Activated CD4-positive, alpha-beta T cell treated with anti-CD3 and anti-CD28 coated beads for 36 hours (primary cell): ENCODE measurements at places on chromosomes 1 and 21. TPM values are rescaled to one million over a fixed set of nuclear protein-coding genes. Genes with fewer than 3 reads are reported as not detected.

GRCh38 chr1:39657923-39658485, 13.9 kb downstream of the NT5C1A start:
- H3K27me3 ChIP-seq: peaks cover 3% of the 10 kb centered on the region
- H3K27ac ChIP-seq: no peak overlapping the region
- DNase-seq: peak; percentile 87
- no peak overlapping the region for H3K4me3 ChIP-seq

DNA sequence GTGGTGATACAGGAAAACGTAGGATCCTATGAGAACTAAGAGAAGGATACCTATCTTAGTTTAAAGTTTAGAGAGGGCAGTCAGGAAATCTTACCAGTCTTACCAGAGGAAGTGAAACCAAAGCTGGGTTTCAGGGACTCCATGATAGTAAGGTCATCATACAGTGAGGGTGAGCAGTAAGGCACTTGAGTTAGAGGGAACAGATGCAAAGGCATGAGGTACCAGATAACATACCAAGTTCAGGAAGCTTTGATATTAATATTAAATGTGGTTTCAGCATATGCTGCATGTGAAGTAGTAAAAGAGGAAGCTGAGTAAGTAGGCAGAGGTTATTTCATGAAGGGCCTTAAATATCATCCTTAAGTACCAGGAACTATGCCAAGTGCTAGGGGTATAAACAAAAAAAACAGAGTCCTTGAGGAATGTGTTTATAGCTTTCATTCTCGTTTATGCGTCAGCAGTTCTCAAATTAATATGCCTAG, 16.9 kb downstream of the ATG4C start:
- peaks cover 7% of the 10 kb centered on the region for H3K36me3 ChIP-seq
- peaks cover 13% of the 10 kb centered on the region for H3K4me1 ChIP-seq
- no peak overlapping the region for H3K4me3 ChIP-seq
- DNase-seq: no peak

- H3K4me3 ChIP-seq: no peak overlapping the region
- no peak overlapping the region for H3K27ac ChIP-seq
- H3K27me3 ChIP-seq: peaks cover 11% of the 10 kb centered on the region
- no peaks in the 10 kb centered on the region for H3K4me1 ChIP-seq
- no peaks in the 10 kb centered on the region for H3K36me3 ChIP-seq
Observed at GRCh38 chr1:230291731-230292620, 134.2 kb downstream of the PGBD5 start.

DNA sequence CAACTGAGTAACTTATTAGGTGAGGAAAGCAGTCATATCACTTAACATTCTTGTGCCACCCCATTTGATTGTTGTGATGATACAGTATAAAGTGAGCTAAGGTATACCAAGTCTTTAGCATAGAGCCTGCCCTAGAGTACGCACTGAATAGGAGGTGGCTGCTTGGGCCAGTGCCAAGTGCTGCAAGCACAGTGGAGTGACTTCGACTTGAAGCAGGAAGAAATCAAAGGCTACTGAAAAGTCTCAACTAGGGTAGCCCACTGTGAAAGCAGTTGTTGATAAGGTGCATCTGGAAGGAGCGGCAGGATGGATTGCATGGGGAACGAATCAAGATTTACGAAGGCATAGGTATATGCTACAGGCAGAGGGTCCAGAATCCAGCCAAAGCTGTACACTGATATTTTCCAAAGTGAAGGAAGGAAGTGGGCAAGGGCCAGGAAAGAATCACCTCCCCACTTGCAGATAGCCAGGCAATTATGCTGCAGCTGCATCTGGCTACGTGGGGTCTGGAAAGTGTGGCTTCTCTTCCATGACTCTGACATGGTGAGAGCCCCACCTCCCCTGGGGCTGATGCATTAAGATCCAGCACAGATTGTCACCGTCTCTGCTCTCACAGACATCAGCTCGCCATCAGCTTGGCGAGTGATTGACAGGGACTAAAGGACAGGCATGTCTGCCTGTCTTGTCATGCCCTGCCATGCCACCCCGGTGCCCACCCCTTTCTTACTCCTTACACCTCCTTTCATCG, 287.0 kb upstream of the PLXNA2 start:
- H3K4me3 ChIP-seq: no peak overlapping the region
- DNase-seq: no peak
- H3K36me3 ChIP-seq: no peaks in the 10 kb centered on the region
- peaks cover 14% of the 10 kb centered on the region for H3K27me3 ChIP-seq

DNA sequence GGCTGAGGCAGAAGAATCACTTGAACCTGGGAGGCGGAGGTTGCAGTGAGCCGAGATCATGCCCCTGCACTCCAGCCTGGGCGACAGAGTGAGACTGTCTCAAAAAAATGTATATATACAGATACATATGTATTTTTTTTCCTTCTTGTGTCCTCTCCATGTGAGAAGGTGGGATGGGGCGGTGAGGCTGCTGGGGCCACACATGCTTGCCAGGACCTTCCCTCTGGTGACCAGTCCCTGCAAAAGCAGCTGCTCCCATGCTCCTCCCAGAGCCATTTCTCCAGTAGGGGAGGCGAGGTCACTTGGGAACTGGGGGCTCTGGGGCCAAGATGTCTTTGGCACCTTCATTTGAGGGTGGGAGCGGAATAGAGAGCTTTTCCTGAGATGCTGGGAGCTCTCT, 74.9 kb downstream of the PIK3CD start:
- H3K27ac ChIP-seq: no peak overlapping the region
- peaks cover 65% of the 10 kb centered on the region for H3K4me1 ChIP-seq
- no peak overlapping the region for H3K4me3 ChIP-seq
- H3K27me3 ChIP-seq: no peaks in the 10 kb centered on the region

DNA sequence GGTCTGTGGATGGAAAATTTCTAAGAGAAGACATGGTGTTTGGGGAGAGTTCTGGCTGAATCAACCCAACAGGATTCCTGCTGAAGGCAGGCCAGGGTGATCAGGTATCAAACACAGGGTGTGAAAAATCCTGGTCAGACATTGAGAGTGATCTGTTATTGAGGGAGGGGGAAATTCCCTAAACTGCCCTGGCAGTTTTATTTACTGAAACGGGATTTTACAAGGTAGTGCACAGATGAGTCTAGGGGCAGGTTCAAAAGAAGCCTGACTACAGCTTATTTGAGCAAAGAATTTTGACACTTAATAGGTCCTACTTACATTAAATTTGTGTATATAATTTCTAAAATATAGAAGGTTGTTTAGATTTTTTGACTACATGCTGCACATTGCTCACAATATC, 569.4 kb upstream of the RGS18 start:
- no peak overlapping the region for H3K27ac ChIP-seq
- H3K36me3 ChIP-seq: no peaks in the 10 kb centered on the region
- no peaks in the 10 kb centered on the region for H3K27me3 ChIP-seq
- no peak overlapping the region for H3K4me3 ChIP-seq

NPHS2 gene
- total RNA-seq: not detected

HES3 gene
- not detected for total RNA-seq
